ENCODE measurements at places on chromosomes 3 and 15.

DNA sequence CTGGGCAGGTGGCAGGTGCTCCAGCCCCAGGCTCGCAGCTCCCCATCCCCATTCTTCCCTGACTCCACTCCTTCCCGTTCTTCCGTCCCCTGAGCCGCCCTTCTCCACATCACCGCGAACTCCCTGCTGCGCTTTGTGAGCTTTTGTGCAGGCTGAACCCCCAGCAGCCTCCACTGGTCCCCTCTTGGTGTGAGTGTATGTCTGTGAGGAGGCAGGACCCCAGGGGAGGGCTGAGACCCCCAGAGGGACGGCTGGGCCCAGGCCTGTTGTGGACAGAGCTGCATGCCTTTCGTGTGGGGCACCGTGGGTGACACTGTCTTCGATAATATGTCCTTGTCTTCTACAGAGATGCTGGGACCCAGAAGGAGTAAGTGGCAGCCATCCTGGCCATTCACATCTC is 7.3 kb upstream of the ITIH3 start:
- no peak for DNase-seq

DNA sequence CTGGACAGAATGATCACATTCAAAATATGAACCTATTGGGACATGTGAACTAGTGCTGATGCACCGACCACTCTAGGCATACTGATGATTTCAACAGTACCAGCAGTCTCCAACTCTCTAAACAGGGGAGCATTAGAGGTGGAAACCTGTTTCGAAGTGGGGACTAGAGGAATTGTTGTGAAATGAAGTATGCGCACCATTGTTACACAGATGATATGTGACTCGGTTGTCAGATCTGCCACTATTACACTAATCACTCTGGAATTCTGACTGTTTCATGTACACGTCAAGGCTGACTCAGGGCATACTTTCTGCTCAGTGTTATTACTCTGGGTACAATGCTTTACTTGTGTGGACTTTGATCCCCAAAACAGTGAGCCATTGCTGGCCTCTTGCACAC is 198.2 kb upstream of the UBE2E2 start:
- no peak for DNase-seq

DNA sequence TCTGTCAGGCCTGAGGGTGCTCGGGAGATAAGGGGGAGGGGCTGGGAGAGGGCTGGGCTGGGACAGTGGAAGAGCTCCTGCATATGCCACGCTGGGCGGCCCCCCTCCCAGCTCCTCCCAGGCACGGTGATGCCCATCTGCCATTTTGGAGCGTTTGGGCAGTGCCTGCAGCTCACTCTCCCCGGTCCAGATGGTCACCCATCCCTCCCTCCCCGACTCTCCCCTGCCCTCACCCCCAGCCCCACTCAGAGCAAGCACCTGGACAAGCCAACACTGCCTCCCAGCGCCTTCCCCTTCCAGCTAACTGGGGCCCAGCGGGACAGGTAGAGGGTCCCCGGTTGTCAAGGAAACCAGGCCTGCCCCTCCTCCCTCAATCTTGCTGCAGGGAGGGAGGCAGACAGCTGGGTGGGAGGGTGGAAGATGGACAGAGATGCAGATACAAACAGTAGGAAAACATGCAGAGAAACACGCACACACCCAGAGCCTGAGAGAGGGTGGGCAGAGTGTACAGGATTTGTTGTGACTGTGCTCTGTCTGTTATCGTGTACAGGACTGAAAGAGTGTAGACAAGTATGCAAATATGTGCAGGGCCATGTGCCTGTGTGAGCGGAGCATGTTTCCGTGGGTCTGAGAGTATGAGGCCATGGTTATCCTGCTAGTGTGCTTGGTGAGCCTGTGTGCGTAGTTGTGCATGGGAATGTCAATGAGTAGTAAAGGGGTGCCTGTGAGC is 17.5 kb upstream of the CORO2B start:
- no peak for DNase-seq

GRCh38 chr15:33621141-33621540 is 310.4 kb downstream of the RYR3 start:
- no peak for DNase-seq

DNA sequence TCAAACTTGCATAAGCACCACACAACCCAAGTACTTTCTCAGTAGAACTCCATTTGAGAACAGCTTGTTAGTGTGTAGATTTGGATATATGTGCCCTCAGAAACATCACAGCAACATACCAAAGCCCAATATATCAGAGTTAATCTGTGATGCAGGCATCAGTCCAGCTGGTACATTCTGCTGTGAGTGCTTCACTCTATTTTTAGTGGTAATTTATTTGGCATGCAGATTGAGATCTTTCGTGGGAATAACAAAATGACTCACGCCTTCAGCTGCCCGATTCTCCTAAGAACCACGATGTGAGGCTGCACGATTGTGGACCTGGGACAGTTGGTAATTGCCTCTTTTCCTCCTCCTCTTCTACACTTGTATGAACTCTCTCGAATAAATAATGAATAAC is 730.7 kb downstream of the SQOR start:
- DNase-seq = no peak

DNA sequence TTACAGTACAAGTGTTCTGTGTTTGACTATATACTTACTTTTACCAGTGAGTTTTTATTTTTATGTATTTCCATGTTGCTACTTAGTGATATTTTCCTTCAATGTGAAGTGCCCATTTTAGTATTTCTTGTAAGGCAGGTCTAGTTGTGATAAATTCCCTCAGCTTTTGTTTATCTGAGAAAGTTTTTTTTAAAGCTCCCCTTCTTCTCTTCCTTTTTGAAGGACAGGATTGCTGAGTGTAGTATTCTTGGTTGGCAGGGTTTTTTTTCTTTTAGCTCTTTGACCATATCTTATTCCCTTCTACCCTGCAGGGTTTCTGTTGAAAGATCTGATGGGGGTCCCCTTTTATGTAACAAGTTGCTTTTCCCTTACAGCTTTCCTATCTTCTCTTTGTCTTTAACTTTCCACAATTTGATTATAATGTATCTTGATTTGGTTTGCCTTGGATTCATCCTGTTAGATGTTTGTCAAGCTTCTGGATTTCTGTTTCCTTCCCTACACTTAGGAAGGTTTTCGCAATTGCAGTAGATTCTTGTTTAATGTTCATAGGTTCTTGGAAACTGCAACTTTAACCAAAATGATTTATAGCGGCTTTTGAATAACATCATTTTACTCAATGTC is 7.9 kb downstream of the PLAAT1 start:
- DNase-seq = no peak

DNA sequence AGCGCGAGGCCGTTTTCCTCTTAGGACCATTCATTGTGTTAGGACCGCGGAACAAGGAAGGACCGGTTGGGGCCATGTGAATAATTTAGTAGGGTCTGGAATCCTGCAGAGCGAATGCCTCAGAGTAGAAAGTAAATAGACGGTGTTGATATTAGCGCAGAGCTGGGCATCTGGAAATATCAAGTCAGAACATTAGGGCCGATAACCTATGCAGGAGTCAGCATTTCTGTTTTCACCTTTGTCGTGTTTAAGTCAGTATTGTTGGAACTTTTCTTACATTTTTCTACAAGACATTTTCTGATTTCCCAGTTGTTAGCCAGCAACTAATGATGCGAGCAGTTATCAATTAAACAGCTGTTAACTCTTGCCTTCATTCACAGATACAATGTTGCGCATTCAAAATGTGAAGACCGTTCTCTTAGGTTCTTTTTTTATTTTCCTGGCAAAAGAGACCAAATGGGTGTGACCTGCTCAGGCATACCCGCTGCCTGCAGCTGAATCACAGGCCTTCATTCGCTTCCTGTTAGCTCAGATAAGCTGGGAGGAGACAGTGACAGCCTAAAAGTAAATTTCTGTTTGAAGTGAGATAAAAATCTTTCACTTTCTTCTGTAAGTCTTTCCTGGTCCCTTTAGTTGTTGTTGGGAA is 966 bp upstream of the PKM start:
- peak; percentile 50 for DNase-seq

DNA sequence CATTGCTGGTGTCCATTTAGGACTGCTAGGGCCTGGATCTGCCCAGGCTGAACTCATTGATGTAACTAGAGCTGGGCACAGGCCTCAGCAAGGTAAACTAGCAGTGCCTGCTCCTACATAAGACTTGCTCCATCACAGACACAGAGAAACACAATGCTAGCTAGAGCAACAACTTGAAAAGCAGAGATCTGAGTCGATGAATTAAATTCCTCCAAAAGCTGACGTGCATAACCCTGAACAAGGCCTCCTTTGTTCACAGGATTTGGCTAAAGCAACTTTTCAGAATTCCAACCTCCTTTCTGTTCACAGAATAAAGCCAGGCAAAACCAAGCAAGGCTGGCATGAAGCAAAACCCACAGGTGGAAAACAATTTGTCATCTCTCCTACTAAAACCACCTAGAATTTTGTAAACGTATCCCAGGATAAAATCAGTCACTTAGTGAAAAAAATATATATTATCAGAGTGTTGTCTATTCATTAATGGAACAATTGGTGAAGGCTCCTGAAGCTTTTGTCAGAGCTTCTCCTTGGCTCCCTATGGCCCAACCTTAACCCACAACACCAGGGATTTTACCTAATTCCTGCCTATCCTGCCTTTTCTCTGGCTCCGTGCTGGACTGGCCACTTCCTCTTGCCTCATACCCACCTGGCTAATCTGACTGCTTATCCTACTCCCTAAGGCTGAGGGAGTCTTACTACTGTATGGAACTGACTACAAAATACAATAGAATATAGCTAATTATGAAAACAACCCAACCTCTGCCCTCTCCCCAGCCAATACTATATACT is 39.9 kb downstream of the PLCH1 start:
- DNase-seq = no peak

DNA sequence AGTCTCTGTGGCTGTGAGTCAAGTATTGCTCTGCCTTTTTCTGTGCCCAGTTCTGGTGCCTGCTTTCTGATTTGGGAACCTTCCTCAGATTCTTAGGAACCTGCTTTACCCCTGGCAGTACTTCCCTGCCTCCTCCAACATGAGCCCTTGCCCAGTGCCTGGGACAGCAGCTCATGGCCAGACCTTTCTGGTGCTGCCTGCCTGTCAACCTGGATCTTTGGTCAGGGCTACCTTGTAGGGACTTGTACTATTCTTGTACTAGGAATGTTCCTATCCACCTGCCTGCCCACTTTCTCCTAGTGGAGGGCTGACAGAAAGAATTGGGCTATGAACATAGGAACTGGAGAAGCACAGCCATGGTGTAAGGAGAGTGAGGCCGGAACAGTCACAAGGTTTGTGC is 28.8 kb upstream of the EPHB1 start:
- no peak for DNase-seq

- no peak for DNase-seq
These were observed 39.8 kb downstream of the HCN4 start for GRCh38 chr15:73328981-73329380.

- DNase-seq = no peak
These were observed 167.0 kb upstream of the TBL1XR1 start for GRCh38 chr3:177364236-177364635.

GRCh38 chr15:54354341-54354740 is 376.1 kb downstream of the UNC13C start:
- DNase-seq = no peak

GRCh38 chr3:141405025-141405424 is 36.7 kb downstream of the ZBTB38 start:
- no peak for DNase-seq

Measured in stimulated activated CD4-positive, alpha-beta T cell treated with anti-CD3 and anti-CD28 coated beads, Interleukin-2, amount 100 ng/mL, for 4 hours (primary cell).